Stromal cell of bone marrow (primary cell): ENCODE measurements at places on chromosomes 2 and 18.

- no peak for DNase-seq
Observed at GRCh38 chr2:128323555-128323931, 4.9 kb upstream of the HS6ST1 start.

DNA sequence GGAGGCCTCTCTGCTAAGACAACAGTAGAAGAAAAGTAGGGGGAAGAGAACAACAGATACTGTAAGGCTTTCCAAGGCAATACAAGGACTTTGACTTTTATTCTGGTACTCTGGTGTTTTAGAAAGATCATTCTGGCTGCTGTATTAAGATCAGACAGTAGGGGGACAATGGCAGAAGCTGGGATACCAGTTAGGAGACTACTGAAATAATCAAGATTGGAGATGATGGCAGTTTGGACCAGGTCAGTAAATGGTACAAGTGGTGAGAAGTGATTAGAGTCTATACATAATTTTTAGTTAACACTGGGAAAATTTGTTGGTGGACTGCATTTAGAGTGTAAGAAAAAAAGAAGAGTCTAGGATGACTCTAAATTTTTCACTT is 139.7 kb downstream of the ROCK1 start:
- peak; percentile 22 for DNase-seq

DNA sequence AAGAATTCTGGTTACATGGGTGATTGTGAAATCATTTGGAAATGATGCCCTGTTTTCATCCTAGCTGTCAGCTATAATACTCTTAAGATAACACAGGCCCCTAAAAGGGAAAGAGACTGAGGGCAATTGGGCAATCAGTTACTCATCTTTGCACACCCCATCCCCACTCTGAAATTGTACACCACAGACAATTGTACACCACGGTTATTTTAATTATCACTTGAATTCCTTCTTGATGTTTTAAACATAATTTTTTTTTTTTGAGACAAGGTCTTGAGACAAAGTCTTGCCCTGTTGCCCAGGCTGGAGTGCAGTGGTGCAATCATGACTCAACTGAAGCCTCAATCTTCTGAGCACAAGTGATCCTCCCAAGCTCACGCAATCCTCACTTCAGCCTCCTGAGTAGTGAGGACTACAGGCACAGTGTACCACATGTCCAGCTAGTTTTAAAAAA is 862.4 kb upstream of the ACVR2A start:
- DNase-seq, result peak; percentile 93

DNA sequence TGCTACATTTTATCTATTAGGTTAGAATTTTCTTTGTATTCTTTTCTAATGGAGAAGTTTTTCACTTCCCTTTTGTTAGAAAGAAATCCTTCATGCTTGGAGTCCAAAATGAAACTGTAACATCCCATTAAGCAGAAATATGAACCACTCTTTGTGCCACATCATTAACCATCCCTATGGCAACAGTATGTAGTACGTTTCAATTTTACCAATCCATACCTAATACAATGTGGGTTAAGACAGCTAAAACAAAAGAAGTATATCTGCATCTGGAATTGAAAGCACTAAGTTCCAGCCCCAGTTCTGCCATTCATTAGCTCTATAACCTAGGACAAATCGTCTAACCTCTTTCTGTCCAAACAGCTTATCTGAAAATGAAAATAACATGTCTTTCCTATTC is 409.2 kb upstream of the SPHKAP start:
- DNase-seq, result no peak

DNA sequence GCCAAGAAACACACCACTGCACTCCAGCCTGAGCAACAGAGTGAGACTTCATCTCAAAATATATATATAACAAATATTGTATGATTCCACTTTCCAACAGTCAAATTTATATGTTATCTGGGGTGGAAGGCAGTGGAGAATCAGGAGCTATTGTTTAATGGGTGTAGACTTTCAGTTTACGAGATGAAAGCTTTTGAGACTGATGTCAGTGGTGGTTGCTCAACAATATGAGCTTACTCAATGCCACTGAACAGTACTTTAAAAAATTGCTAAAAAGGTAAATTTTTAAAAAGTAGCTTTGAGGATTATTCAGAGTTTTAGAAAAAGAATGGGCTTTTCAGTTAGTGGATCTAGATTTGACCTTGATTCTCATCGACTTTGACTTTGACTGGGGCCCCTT is 105.9 kb upstream of the ST6GAL2 start:
- DNase-seq, result no peak

DNA sequence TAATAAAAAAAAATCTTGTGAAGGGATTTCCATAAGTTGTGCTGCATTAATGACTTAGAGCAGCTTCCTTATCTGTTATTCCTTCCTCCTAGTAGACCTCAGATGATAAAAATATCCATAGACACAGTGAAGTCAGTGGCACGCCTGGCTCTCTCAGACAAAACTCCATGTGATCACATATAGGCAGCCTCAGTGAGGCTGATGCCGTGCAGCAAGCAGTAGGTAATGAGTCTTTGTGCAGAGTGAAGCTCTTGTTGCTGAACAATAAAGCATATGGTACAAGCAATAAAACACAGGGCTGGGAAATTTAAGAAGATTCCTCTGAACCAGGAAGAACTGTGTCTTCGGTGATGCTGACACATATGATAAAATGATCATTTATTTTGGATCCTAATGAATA is 102.7 kb downstream of the CSRNP3 start:
- no peak for DNase-seq

GRCh38 chr18:76982038-76982437 is 150.5 kb downstream of the MBP start:
- no peak for DNase-seq

DNA sequence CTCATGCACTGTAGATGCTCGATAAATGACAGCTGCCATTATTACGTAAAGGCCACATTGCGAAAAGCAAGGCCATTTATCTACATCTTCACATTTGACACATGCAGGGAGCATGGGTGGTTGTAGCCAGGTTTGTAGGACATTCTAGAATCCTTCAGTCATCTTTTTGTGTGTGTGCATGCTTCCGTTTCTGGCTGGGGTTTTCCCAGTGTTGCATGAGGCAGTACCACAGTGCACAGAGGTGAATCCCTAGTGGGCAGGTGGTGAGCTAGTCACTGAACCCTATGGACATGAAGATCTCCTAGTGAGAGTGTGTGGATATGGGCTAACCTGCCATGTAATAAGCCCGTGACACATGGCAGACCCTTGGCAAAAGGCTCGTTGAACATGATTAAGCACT is 151.8 kb upstream of the SLC14A2 start:
- DNase-seq, result no peak

GRCh38 chr2:10253596-10254372 is 48.9 kb upstream of the HPCAL1 start:
- DNase-seq, result no peak

DNA sequence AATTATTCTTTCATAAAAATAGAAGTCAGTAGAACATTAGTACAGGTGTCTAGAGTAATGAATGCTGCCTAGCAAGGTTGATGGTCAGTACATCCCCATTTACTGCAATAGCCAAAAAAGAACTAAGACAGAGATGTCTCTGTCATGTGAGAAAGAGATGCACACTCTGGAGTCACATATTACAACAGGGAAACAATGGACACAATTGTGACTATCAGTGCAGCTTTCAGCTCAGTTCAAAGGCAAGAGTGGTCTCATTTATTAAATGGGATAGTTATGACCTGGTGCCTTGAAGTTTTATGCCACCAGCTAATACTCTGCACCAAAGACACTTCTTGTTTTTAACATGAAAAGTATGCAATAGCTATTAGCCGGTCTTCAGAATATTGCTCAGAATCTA is 194.9 kb upstream of the CHAC2 start:
- DNase-seq, result no peak

- no peak for DNase-seq
Observed at GRCh38 chr2:225270053-225270452, 129.5 kb upstream of the NYAP2 start.

GRCh38 chr2:10382354-10383061 is 65.6 kb downstream of the ODC1 start:
- no peak for DNase-seq

DNA sequence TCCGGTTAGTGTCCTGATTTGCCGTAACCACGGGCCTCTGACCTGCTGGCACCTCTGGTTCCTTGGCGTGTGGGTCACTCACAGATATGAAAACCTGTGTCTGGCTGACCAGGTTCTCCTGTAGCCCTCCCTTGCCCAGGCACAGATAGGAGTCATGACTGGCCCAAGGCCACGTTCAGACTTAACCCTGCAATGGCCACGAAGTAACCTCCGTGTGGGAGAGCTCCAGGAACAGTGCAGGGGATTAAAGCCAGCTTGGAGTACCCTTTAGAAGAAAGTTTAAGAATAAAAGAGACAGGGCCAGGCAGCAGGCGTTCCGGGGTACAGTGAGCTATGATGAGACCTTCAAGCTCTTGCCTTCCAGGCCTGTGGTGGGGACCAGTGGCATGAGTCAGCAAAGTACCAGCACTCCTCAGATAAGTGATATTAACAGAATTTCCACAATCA is 25.5 kb downstream of the CENPO start:
- no peak for DNase-seq

GRCh38 chr18:48781988-48782363 is 168.8 kb downstream of the SMAD7 start:
- DNase-seq, result no peak

GRCh38 chr2:127479219-127479825 is 47.0 kb downstream of the IWS1 start:
- DNase-seq, result peak; percentile 55

DNA sequence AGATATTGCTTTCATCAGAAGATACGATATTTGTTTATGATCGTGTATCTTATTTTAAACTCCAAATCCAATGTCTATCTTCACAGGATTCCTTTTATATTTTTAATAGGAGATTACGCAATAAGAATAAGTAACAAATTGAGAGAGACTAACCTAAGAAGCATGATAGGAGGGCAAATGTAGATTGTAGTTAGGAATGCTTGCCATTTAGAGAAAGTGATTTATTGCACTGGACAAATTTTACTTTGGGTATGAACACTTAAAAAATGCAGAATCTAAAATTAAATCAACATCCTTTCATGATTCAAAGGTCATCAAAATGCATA is 563.4 kb upstream of the POU3F3 start:
- DNase-seq, result no peak

- no peak for DNase-seq
Observed at GRCh38 chr18:79510046-79510685, 114.4 kb downstream of the NFATC1 start.

DNA sequence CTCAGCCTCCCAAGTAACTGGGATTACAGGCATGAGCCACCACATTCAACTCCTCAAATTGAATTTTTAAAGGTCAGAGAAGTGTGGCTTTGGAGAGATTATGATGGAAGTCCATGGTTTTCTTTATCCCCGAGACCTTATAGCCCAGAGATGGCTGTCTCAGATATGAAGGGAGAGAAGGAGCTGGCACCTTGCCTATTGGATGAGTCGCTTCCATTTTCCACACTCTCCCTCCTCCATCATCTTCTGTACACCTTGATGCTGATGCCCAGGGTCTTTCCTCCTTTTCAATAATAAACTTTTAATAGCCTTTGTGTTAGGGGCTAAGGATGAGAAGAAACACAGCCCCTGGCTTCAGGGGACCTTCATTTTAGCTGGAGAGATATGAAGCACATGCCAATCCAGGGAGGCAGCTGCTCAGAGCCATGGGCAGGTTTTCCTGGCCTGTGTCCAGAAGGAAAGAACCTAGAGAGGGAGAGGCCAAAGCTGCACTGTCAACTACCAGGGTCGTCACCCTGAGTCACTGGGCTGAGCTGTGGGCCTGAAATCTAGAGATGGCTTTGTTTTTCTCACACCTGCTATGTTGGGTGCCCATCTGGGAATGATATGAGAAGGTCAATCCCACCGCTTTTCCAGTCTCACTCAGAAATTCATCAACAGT is 146.0 kb upstream of the SERTAD2 start:
- no peak for DNase-seq

GRCh38 chr18:9617006-9617542 is 2.7 kb upstream of the PPP4R1 start:
- DNase-seq, result no peak

GRCh38 chr18:34280653-34281052 is 55.9 kb upstream of the NOL4 start:
- DNase-seq, result no peak

DNA sequence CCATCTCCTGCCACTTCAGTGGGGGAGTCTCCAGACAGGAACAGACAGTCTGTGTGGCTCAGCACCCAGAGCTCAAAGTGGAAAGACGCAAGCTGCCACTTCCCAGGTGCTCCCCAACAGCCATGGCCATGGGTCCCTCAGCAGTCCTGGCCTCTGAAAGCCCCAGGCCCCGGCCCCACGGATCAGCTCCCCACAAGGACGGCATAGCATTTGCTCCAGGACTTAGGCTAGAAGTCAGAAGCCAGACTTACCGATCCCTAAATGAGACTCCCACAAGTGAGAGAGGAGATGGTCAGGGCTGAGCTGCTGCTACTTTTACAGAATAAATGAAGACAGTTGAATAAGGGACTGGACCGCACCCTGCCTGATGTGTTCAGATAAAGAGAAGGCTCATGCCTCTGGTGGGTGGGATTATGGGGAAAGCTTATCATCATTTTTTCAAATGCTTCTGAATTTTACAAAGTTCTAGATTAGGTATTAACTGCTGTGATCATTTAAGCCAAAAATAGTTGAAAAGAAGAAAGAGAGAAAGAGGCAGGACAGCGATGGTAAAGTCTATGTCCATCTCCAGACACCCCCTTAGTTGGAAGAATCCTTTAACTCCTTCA is 50.5 kb downstream of the ADD2 start:
- DNase-seq, result no peak

DNA sequence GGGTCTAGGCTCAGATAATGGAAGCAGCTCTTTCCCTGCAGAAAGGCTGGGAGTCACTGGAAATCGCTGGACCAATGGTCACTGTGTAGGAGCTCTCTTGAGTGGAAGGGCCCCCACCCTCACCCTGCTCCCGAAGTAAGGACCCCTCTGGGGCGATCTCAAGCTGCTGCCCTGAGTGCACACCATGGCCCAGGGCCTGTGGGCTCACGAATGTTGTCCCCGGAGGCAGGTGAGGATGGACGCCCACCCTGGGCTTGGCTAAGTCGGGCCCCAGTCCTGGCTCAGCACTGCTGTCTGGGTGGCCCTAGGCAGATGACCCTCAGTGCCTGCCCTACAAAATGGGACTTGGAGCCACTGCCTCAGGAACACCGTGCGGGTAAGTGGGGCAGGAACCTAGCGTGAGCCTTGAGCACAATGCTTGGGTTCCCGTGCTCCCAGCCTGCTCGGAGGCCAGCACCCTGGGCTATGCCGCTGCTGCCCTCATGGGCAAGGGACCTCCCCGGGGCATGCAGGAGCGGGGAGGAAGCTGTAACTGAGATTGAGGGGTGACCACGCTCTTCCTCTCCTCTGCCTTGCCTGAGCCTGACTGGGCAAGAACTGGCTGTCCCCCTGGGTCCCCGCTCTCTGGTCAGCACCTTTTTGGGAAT is 3.7 kb downstream of the D2HGDH start:
- DNase-seq, result no peak

DNA sequence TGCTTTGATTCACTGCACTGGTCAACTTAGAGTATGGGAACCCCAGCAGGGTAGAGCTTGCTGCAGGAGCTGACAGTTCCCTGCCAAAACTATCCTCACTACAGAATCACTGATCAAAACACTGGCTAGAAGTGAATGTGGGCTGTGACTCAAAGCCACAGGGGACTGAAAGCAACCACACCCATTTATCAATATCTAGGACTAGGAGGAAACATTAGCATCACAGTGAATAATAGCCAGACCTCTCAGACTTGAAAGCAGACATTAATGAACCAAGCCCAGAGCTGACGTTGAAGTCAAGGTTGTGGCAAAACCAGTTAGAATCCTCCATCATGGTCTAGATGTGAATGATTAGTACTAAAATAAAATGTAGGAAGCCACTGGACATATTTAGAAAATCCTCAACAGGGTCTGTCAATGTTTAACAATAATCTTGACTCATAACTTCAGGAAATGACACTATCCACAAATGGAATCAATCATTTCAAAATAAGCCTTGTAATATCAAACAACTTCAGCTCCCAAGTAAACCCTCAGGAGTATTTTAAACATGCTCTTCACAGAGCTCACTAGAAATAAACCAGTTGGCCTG is 131.4 kb downstream of the CDH20 start:
- peak; percentile 12 for DNase-seq
